ENCODE measurements at places on chromosomes 4 and X. TPM values are rescaled to one million over a fixed set of nuclear protein-coding genes. Genes with fewer than 3 reads are reported as not detected.

Gene MAGEB5
- not detected for total RNA-seq

Gene RGN
- total RNA-seq, result 1.1 TPM

Gene SSX7
- not detected for total RNA-seq

Gene CFAP47
- not detected for total RNA-seq

Gene CXCL8
- total RNA-seq, result 429 TPM

Gene NKX3-2
- 0.22 TPM for total RNA-seq

Gene EDA2R
- total RNA-seq, result 1.3 TPM

Gene WAS
- 0.14 TPM for total RNA-seq

Gene TLR3
- 1.7 TPM for total RNA-seq

Gene CXCL10
- 0.43 TPM for total RNA-seq

Gene ARHGAP36
- not detected for total RNA-seq

Gene AR
- 0.22 TPM for total RNA-seq

Gene PAGE5
- not detected for total RNA-seq

Gene PCDH18
- total RNA-seq, result 33.5 TPM

Gene DDX53
- total RNA-seq, result not detected

Gene SH3RF1
- 67.0 TPM for total RNA-seq

Gene KLHL13
- 0.14 TPM for total RNA-seq

Gene AMMECR1
- 18.2 TPM for total RNA-seq

Gene NHS
- 5.3 TPM for total RNA-seq

Gene PARM1
- total RNA-seq, result 12.9 TPM

Gene ADH7
- total RNA-seq, result not detected
